ENCODE measurements at places on chromosomes 1 and 21. TPM values are rescaled to one million over a fixed set of nuclear protein-coding genes. Genes with fewer than 3 reads are reported as not detected.

The NBPF4 gene
- total RNA-seq, result not detected

The C1orf52 gene
- total RNA-seq, result 31.4 TPM

The WDR64 gene
- total RNA-seq, result 0.58 TPM

- H3K36me3 ChIP-seq, result no peaks in the 10 kb centered on the region
- DNase-seq, result no peak
- no peaks in the 10 kb centered on the region for H3K27me3 ChIP-seq
- H3K4me3 ChIP-seq, result no peak overlapping the region
Observed at GRCh38 chr1:12038356-12039163, 19.3 kb downstream of the MIIP start.

- H3K4me3 ChIP-seq, result no peak overlapping the region
- peaks cover 1% of the 10 kb centered on the region for H3K4me1 ChIP-seq
- DNase-seq, result no peak
- no peaks in the 10 kb centered on the region for H3K27me3 ChIP-seq
Observed at GRCh38 chr1:204438628-204439027, 27.0 kb upstream of the PPP1R15B start.

All from activated B cell treated with CpG ODN at 0.5 μM for 24 hours (primary cell).